ENCODE measurements at places on chromosomes 3 and 15.

DNA sequence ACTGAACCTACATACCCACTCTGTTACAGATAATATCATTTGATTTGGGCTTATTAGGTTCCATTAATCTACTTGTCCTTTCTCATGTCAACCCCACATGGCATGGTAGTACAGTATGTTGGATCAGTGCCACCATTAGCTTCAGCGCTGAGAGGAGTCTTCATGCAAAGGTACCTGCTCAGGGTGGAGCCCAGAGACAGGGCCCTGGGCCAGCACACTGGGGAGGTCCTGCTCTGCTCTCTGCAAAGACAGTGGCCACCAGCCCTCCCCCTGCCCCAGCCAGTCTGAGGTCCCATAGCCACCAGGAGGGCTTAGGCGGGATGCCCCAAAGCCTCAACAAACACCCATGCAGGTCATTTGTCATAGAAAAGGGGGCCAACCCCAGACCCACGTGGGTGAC lies 71.0 kb downstream of the ATP10A start:
- DNase-seq = no peak

GRCh38 chr3:70753572-70753971 lies 441.1 kb upstream of the MDFIC2 start:
- DNase-seq = no peak

- no peak for DNase-seq
Observed at GRCh38 chr3:25257026-25257425, 171.0 kb upstream of the RARB start.

- DNase-seq = peak; percentile 80
Observed at GRCh38 chr3:172591876-172592771, 68.9 kb upstream of the TNFSF10 start.

DNA sequence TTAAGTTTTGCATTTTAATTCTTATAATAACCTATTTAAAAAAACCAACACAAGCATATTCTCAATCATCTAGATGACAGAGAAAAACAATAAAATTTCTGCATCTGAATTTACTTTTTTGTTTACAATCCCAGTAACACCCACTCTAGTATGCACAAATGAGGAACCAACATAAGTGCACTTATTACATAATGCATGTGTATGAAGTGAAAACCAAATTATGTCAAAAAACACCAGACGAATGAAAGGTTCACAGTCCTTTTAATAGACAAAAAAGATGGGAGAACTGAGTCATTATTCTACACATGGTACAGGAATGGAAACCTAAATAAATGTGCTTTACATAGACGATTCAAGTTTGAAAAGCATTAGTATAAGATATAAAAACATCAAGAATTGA lies 91.7 kb downstream of the NR1I2 start:
- no peak for DNase-seq

DNA sequence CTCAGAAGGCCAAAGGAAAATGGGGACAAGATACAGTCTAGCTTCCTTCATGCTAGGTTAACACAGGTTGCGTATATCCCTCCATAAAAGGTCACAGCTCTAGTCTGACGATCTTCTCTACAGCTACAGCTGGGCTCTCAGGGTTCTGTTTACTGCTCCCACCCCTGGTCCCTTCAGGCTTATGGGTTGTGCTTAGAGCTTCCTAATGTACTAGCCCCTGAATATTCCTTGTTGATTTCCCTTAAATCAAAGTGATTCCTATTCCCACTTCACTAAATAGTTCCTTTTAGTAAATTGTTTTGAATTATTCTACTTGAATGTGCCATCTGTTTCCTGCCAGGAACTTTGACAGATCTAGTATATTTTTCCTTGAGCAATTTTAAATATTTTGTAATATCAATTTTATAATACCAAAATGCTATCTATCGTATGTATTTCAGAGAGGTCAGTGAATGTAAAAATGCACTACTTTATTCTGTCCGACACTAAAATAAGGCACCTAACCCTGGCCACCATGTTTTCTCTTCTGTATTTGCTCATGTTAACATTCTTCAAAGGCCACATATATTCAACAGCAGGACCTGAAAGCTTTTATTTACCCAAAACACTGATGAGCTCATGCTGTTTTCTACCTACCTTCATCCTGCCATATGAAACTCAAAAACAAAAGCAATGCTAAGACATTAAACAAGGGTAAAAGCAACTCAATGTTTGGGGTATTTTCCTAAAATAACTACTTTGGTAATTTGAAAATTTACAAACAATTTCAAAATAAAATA lies 92.8 kb upstream of the TGFBR2 start:
- no peak for DNase-seq

DNA sequence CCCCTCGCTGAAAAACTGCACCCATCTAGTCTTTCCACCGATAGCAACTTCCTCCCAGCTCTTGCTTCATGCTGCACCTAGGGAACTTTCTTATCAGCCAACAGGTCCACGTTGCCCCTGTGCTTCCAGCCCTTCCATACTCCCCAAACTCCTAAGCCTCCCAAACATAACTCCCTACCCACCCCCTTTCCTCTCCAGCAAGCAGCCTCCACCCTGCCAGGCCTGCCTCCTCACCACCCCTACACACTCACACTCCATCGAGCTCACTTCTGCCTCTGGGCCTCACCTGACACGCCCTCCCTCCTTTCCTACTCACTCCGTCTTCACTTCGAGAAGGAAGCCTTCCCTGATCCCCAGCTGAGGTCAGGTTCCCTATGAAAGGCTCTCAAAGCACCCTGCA lies 8.1 kb downstream of the INSYN1 start:
- no peak for DNase-seq
